AG04449 (cell line): ENCODE measurements at places on chromosomes 4 and X.

DNA sequence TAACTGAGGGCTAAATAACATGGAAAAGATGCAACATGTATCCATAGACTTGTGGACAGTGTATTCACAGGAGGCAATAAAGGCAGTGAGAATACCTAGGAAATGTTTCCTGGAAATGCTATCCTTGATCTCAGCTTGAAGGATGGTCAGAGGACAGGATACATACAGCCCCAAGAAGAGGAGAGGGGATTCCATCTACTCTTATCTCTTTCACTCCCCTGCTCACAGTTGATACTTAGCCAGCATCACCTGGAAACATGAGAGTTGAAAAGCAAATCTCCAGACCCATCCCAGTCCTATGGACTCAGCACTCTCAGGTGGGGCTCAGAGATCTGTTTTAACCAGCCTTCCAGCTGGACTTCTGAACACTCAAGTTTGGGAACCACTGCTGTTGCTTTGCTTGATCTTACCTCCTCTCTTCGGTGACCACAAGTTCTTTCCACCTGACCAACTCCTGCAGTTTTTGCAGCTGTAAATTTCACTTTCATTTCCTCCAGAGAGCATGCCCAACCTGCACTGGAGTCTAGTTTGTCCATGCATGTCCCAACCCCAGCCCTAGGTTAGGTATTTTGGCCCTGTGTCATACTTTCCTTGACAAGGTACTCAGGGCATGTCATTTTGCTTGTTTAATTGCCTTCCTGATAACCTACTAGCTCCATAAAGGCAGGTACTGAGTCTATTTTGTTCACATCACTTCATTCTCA is 10.4 kb downstream of the RELL1 start:
- no peak for DNase-seq

DNA sequence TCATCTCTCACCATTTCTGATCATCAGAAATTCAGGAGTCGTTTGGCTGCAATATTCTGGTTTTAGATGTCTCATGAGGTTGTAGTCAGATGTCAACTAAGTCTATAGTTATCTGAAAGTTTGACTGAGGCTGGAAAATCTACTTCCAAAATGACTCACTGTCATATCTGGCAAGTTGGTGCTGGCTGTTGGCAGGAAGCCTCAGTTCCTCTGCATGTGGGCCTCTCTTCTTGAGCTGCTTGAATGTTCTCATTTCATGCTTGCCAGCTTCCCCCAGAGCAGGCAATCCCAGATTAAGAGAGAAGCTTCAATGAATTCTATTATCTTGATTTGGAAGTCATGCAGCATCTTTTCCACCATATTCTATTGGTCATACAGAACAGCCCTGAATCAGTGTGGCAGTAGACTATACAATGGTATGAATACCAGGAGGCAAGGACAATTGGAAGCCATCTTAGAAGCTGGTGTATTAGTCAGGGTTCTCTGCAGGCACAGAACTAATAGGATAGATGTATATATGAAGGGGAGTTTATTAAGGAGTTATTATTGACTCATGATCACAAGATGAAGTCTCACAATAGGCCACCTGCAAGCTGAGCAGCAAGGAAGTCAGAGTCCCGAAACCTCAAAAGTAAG is 46.8 kb upstream of the ELF2 start:
- peak; percentile 10 for DNase-seq

- no peak for DNase-seq
Measured at GRCh38 chr4:140367738-140368137, 5.7 kb upstream of the SCOC start.

DNA sequence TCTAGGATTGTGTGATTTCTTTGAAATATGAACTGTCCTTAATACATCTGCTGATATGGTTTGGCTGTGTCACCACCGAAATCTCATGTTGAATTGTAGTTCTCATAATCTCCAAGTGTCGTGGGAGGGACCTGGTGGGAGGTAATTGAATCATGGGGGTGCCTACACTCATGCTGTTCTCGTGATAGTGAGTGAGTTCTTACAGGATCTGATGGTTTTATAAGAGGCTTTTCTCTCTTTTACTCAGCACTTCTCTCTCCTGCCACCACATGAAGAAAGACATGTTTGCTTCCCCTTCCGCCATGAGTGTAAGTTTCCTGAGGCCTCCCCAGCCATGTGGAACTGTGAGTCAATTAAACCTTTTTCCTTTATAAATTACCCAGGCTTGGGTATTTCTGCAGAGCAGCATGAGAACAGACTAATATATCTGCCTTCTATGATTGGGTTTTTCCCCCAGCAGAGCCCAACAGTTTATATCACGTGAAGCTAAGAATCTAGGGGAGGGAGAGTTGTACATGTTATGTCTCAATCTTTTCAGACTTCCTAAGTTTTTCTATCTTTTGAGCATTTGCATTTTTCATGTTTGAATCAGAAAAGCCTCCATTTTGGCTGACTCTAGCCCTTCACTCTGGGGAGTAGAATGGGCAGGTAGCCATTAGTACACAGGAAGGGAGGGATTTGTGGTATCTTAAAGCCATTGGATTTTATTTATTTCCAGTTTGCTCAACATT is 58.9 kb downstream of the PLAC1 start:
- peak; percentile 51 for DNase-seq

DNA sequence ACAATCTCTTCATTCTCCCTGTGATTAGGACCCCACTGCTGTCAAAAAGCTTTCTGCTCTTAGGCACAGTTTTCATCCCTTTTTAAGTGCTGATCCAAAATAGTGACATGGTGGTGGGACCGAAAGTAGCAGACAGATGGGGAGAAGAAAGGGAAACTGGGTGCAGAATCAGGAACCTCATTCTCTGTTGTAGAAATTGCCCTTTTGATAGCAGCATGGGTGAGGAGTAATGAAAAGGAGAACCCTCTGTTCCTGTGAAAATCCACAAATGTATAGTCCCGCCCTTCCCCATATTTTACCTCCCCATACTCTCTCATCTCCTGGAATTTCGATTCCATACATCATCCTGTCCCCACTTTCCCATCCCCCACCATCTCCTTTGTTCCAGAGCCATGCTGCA is 126.5 kb downstream of the STIM2 start:
- no peak for DNase-seq
